ENCODE measurements at places on chromosomes 5 and 9.

GRCh38 chr5:169944115-169944514 is 36.2 kb downstream of the INSYN2B start:
- no peak for DNase-seq

GRCh38 chr5:97046270-97046982 is 96.0 kb downstream of the LIX1 start:
- DNase-seq, result no peak

DNA sequence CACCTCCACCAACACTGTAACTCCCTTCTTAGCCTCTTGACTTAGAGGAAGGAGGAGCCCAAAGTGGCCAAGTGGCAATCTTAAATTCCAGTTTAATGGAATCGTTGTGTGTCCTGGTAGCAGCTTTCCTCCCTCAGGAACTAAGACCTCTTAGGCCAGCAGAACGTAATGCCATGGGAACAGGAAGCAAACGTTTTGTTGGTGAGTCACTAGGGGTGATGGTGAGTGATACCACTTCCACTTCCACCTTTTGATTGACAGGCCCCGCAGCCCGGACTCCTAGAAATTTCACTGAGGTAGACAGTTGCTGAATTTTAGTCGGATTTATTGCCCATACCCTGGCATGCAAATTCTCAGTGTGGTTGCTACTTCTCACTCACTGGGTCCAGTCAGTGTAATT is 94.2 kb upstream of the FBN2 start:
- no peak for DNase-seq

DNA sequence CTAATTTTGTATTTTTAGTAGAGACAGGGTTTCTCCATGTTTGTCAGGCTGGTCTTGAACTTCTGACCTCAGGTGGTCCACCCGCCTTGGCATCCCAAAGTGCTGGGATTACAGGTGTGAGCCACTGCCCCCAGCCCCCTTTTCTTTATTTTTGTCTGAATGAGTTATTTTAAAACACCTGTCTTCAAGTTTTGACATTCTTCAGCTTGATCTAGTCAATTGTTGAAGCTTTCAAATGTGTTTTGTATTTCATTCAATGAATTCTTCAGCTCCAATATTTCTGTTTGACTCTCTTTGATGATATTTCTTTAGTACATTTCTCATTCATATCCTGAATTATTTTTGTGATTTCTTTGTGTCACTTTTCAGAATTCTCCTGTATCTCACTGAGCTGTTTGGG is 486.2 kb downstream of the DMAC1 start:
- no peak for DNase-seq

- no peak for DNase-seq
These were observed 370.4 kb downstream of the IRX2 start for GRCh38 chr5:2381070-2381469.

Data from activated naive CD4-positive, alpha-beta T cell (primary cell).